ENCODE measurements at places on chromosomes 5 and 9.

DNA sequence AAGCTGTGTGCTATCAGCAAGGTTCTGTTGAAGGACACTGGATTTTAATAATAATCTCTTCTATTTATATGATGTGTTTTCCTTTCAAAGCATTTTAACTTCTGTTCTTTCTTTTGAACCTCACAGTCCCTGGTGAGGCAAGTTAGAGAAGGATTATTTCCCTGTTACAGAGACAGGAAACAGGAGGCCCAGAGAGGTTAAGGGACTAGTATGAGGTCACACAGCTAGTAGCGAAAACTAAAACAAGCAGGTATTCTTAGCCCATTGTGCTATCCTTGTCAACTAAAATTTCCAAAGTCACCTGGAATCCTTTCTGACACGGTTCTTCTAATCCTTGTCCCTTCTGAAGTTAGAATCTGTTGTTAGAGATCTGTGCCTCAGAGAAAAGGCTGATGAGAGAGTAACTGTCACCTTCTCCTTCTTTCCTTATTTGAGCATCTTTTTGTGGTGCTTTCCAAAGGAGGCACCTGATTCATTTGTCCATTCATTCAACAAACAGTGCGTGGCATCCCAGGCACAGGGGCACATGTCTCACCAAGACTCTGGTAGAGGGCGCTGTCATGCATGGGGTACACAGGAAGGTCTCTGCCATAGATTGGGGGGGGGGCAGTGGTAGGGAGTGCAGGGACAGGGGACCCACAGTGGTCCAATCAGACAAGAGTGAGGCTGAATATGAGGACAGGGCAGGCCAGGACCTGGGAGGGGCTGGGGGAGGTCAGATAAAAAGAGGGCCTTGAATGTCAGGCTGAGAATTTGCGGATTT is 61.5 kb downstream of the CRB2 start:
- DNase-seq, result no peak

DNA sequence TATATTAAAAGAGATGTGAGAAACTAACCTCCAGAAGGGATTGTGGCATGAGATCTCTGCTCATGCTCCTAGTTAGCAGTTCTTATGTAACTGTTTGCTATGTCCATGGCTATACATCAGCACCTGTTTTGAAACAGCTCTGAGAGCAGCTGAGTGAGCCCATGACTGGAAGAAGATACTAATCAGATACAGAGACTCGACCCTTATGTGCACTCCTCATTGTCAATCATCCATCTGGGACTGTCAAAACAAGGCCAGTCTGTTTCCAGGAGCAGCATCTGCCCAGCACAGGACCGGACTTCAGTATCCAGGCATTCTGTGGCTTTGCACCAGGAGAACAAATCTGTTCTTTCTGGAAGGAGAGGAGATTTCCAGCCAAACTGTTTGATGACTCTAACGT is 77.7 kb downstream of the EFNA5 start:
- no peak for DNase-seq

DNA sequence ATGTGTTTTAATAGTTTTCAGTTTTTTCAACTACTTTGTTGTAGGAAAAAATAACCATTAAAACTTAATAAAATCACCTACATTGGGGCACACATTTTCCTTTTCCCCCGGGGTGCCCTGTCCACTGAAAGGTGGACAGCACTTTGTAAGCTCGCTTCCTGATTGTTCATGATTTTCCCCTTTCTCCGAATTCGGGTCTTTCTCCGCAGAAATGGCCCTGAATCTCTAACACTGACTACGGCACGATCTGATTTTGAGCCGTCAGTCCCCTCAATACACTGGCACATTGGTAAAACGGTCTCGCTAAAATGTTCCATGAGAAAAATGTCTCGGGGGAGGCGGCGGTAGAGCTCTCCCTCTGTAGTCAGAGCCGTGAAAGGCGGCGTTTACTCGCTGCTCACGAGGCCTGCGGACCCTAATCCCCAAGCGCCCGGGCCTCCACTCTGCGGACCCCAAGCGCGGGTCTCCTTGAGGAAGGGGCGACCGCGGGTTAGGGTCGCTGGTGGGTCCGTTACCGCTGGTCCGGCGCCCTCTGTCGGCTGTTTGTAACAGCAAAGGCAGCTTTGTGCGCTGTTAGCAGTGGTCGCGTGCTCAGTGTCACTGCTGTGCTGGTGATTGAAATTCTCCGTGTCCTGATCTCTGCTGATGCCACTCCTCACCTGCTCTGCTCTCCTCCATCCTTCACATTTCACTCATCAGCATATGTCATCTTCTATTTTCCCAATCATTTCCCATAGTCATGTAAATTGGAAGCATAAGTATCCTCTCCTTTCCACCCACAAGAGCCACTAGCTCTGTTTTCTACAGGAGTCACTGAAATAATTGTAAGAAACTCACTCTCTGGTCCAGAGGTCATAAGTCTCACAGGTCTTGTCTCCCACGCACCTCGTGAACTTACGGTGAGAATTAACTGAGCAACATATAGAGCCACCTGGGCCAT is 10.8 kb upstream of the IFNA2 start:
- DNase-seq, result no peak

- no peak for DNase-seq
Observed at GRCh38 chr9:33112094-33112493, 35.6 kb upstream of the SMU1 start.

DNA sequence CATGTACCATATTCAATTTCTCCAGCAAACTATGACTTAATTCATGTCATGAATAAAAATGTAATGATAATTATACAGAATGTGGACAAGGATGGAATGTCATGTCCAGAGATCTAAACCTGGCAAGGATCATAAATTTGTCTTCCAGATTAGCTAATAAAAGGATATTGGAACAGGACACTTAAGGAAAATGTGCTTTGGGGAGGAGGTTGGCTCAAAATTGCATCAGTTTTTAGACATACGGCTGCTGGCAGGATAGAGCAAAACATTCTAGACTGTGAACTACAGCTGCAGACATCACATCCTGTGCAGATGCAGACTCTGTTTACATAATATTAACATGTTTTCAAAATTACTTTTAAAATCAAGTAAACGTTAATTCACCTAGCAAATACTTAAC is 248.4 kb downstream of the TLR4 start:
- no peak for DNase-seq

DNA sequence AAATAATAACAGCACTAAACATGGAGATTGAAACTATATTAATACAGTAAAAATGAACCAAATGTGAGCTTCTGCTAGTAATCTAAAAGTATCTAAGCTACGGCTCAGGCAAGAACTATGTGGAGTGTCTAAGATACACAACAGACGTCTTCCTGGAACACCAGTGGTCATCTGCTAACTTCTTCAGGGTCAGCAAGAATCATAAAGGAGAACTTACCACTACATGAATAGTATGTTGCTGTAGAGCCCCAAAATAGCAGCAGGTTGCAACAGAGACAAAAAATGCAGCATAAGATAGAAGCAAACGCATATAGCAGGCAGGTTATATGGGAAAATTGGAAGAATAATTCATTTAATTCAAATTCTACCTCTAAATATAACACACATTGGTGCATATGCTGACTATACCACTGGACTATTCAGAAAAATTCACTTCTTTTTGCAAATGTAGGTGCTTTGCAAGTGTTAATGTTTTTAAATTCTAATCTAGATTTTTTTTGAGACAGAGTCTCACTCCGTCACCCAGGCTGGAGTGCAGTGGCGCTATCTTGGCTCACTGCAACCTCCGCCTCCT is 27.1 kb downstream of the DCTN4 start:
- no peak for DNase-seq

- DNase-seq, result peak; percentile 33
Observed at GRCh38 chr5:11588803-11589202, 315.4 kb downstream of the CTNND2 start.

DNA sequence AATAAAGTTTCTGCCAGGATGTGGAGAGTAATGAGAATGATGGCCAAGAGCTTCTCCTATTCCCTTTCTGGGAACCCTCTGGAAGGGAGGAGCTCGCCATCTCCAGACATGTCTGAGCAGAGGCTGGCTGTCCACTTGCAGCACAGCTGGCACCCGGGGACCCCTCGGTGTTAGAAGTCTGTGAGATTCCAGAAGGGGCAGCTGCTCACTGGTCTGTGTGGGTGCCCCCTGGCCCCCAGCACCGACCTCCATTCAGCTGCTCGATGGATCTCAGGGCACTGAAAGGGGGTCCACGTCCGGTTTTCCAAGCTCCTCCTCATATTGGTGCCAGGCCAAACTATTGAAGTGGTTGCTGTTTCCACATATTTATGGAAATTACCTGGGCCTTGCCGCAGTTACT is 3.6 kb upstream of the FAM163B start:
- DNase-seq, result no peak

DNA sequence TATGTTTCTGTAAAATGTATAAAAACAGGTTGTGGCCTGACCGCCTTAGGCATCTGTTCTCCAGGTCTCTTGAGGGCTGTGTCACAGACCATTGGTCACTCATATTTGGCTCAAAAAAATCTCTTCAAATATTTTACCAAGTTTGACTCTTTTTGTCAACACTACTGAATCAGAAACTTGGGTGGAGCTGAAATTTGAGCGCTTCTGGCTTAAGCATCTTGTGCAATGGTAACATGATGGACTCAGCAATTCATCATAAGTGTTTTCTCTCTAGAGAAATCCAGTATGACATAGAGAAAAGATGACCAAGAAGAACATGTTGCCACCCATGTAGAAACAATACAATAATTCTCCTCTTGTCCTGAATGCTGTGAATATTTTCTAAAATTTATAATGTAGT is 387.9 kb downstream of the MAT2B start:
- DNase-seq, result no peak

All from NCI-H1694 (cell line).